Effector memory CD4-positive, alpha-beta T cell (primary cell): ENCODE measurements at places on chromosomes 12 and 14.

- no peak for DNase-seq
Measured at GRCh38 chr12:132638541-132639408, 20.2 kb downstream of the P2RX2 start.

DNA sequence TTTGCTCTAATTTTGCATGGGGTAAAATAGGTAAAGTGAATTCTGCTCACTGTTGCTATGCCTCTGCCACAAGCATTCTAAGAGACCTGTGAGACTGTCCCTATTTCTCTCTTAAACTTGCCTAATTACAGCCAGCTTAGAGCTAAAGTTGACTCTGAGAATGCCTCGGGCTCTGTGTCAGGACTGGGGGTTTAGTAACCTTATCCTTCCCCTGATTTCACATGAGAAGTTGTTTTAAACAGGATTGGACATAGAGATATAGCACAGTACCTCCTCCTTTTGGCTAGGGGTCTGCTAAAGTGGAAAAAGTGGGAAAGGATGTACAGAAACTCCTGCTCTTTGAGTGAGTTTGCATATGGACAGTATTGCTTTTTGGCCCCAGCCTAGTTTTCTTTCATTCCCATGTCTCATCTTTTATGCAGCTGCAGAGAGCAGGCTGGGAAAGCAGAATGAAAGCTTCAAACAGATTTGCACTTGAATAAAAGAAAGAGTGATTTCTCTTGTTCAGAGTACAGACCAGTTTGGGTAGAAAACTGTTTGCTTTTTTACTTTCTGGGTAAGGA, 122.0 kb downstream of the RAD51B start:
- DNase-seq, result no peak

- no peak for DNase-seq
Measured at GRCh38 chr12:3533703-3534386, 42.8 kb downstream of the PRMT8 start.

- DNase-seq, result no peak
Measured at GRCh38 chr14:74763803-74764531, 851 bp downstream of the YLPM1 start.

- no peak for DNase-seq
Measured at GRCh38 chr14:84458881-84459280, 1071.1 kb upstream of the FLRT2 start.

DNA sequence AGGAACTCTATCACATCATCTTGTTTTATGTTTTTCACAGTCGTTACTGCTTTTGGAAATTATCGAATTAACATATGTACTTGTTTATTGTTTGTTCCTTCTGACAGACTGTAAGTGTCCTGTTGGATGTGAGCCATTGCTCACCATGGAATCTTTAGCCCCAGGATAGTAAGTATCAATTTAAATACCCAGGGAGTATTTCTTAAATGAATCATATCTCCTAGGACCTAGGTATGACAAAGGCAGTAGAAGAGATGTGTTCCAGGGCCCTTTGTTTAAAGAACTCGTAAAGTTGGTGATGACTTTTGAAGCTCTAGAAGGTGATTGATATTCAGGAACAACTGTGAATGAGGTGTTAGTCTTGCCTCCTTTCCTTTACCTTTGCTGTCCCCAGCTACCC, 30.3 kb upstream of the STRAP start:
- DNase-seq, result no peak

- no peak for DNase-seq
Measured at GRCh38 chr14:57461777-57462320, 31.8 kb downstream of the CCDC198 start.

- no peak for DNase-seq
Measured at GRCh38 chr12:57429473-57430111, 1.3 kb downstream of the R3HDM2 start.

DNA sequence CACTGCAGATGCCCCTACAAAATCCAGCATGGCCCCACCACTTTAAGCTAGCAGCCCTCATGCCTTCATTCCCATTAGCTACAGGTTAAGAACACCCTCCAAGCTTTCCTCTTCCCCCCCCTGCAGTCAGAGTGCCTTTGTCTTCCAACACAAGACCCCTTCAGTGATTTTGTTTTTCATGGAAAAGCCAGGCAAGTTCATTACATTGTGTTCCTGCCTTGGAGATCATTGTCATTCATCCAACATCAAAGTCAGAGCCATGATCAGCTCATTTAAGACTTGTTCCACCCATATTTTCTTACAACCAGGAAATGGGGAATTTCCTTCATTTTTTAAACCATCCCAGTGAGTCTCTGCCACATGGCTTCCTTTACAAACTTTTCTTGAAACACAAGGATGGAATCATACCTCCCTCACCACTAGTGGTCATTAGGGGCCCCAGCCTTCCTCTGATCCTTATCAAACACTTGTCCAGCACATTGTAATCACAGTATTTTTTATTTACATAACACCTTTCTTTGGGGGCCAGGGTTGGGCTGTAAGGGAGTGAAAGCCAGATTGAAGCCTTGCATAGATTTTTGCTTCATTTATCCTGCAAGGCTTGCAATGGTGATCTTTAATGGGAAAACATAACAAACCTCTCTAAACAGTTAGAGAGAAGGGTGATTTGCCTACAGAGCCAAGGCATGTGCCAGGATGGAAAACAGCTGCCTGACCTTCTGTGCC, 765.3 kb downstream of the MED13L start:
- no peak for DNase-seq

- no peak for DNase-seq
Measured at GRCh38 chr14:101233808-101234207, 327.5 kb upstream of the DIO3 start.

- DNase-seq, result no peak
Measured at GRCh38 chr12:46390304-46390703, 17.7 kb upstream of the SLC38A2 start.

- DNase-seq, result no peak
Measured at GRCh38 chr14:37167151-37168047, 5.0 kb downstream of the SLC25A21 start.

GRCh38 chr12:86948851-86949250, 692.7 kb upstream of the MGAT4C start:
- no peak for DNase-seq

DNA sequence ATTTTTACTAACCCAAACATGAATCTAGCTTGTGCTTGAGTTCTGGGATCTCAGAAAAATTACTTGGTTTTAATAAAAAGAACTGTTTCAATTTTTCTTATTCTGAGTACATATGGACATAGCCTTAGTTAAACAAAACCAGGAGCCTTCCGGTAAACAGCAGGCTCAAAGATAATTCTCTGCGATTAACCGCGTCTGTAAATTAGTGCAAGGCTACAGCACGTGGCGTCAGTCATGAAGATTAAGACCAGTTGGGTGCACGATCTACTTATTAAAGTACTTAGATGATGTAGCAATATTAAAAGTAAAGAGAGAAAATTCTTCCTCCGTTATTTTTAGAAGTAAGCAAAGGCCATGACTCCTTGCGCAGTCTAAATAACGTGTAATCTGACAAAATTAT, 700 bp downstream of the KCNJ8 start:
- DNase-seq, result no peak

DNA sequence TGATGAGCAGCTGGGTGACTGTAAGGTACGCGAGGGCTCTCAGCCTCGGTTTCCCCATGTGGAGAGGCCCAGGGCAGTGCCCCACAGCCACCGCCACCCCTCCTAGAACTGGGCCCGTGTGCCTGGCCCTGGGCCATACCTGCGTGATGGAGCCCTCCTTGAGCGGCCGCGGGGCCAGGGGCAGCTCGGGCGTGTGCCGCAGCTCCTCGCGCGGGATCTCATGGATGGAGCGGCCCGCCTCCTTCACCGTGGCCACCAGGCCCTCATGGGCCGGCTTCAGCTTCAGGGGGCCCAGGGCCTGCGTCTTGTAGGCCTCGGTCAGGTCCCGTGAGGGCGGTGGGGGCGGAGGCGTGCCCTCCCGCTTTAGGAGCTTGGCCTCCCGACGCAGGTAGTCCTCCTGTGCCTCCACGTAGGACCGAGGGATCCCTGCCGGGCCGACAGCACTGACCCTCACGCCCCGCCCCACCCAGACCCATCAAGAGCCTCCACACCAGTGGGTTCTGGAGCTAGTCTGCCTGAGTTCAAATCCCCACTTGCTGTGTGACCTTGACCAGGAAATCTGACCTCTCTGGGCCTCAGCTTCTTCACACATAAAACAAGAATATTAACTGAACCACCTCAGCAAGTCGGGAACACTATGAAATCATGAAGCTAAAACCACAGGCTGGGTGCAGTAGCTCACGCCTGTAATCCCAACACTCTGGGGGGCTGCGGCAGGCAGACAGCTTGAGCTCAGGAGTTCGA, 51.7 kb downstream of the RFLNA start:
- no peak for DNase-seq
